Left cardiac atrium (tissue), 4 donors: ENCODE measurements at places on chromosomes 2 and 18. TPM values are rescaled to one million over a fixed set of nuclear protein-coding genes. Genes with fewer than 3 reads are reported as not detected.

GRCh38 chr2:201852878-201853415 lies 46.6 kb downstream of the CDK15 start:
- no peak for DNase-seq

DNA sequence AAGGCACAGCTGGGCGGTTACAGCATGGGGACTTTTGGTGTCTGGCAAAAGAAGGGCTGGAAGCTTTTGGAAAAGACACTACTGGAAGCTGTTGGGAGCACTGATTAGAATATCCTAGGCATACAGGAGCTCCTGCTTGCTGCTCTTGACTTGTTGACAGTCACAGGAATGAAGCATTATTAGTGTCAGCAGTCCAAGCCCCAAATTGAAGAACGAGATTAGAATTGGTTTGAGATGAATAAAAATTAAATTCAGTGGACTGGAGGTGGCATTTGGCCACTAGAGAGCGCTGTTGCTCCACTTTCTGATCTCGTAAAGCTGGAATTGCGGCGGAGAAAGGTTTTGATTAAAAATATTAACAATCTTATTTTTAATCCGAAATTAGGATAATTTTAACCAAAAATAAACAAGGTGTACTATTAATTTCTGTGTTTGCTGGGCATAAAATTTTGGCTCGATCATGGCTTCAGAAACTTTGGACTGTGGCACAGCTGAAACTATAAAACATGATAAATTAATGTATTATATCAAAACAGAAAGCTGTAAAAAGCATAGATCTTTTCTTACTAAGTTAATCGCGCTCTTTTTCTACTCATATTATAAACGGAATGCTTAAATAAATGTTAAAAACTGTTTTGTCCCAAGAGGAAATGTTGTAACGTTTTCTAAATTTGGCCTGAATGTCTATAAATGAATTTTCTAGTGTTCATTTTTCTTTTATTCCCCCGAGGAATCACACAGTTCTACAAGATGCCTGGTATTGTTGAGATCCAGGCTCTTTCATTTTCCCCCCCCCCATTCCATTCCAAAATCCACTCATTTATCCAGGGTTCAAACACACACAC lies 2.4 kb upstream of the HOXD8 start:
- peak; percentile 70 for DNase-seq

- DNase-seq = no peak
Measured at GRCh38 chr2:188599140-188599539, 307.5 kb downstream of the GULP1 start.

GRCh38 chr2:130951018-130951417 lies 114.3 kb downstream of the ARHGEF4 start:
- no peak for DNase-seq

DNA sequence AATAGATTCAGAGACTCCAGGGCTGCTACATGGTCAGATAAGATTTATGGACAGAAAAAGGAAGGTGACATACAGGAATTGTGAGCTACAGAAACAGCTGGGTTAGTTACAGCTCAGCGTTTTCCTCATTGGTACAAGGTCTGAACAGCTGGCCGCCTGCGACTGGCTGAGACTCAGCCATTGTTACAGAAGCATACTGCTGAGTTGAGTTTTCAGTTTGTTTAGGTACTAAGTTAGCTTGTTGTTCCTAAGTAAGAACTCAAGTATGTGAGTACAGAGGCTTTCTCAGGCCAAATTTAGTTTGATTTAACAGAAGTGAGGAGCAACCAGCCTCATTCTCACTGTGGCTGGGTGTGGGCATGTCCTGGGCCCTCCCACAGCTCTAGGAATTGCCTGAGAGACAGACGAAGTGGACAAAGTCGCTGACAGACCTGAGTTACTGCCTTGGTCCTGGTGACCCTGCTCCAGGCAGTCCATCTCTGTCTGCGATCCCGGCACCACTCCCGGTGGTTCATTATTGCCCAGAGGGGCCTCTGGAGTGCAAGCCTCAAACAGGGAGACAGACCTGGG lies 27.8 kb upstream of the RHOB start:
- DNase-seq = peak; percentile 48

- no peak for DNase-seq
Measured at GRCh38 chr2:35803126-35803525, 552.5 kb upstream of the CRIM1 start.

DNA sequence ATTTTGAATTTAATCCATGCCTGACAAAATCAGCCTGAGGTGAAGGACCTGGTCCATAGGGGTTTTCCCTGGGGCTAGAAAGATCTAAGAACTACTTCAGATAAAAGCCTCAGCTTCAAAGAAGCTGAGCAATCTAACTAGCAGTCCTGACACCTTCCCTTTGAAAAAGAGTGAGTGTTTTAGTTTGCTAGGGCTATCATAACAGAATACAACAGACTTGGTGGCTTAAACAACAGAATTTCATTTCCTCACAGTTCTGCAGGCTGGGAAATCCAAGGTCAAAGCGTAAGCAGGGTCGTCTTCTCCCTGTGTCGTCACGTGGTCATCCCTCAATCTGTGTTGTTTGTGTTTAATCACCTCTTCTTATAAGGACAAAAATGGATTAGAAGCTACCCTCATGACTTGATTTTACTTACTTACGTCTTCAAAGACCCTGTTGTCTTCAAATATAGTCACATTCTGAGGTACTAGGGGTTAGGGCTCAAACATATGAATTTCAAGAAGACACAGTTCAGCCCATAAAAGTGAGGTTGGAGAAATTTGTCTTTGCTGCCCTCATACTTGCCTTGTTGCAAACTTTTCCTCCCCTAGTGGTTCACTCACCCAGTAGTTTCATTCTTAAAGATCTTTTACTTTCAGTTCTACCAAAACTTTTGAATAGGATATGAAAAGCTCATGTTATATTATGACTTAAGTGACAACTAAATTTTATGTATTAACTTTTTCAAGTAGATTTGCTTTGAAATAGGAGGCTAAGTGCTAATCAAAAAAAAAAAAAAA lies 673.8 kb downstream of the ARHGAP15 start:
- DNase-seq = no peak

DNA sequence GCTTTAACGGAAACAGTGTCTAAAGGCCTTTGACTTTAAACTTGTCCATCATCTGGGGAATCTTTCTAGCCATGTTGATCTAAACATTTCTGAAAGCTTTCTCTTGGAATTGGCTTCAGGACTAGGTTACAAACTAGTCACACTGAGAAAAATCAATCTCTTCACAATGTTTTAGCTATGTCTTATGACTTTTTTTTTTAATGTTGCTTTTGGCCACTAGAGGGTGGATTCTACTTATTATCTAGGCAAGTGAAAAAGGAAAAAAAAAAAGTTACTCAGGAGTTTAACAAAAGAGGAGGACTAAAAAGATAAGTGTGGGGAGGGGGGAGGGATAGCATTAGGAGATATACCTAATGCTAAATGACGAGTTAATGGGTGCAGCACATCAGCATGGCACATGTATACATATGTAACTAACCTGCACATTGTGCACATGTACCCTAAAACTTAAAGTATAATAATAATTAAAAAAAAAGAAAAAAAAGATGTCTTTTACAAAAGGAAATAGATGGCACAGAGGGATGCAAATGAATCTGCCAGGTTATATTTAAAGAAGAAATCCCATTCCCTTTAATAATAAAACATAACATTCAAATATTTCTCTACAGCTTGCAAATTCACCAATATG lies 160.4 kb upstream of the PID1 start:
- DNase-seq = no peak

DNA sequence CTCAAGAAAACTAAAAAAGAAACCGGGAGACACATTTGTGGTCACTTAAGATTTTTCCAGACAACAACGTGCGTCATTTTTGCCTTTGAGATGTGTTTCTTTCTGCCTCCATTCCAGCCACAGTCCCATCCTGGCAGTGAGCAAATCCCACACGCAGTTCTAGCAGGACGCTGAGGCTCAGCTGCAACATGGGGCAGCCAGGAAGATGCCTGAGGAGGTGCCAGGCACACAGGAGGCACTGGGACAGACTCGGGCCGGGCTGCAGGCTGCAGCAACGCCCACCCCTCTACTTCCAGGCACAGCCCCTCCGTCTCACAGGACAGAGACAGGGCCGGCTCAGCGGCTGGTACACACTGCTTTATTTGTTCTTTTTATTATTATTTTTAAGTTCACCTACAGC lies 13.1 kb downstream of the KLF11 start:
- no peak for DNase-seq

DNA sequence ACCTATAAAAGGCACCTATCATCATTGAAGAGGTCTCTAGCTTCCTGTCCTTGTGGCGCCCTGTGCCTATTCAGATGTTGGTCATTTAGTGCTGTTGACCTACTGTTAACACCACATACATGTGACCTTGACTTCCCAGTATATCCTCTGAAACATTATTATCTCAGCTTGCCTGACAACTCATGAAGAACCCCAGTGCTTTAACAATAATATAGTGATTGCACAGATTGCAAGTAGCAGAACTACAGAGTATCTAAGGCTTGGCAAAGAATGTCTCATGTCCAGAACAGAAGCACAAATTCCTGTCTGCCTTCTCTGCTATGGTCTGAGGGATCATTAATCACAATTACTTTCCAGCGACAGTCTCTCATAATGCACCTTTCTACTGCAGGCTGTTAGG lies 165.3 kb downstream of the LCLAT1 start:
- DNase-seq = no peak

GRCh38 chr2:30193104-30193681 lies 38.1 kb upstream of the LBH start:
- DNase-seq = no peak

- no peak for DNase-seq
Measured at GRCh38 chr2:16476866-16477265, 188.8 kb downstream of the CYRIA start.

GRCh38 chr2:26335231-26335630 lies 10.7 kb upstream of the SELENOI start:
- DNase-seq = no peak

Gene C1QL2
- not detected for total RNA-seq
